ENCODE measurements at places on chromosomes 2 and 18.

DNA sequence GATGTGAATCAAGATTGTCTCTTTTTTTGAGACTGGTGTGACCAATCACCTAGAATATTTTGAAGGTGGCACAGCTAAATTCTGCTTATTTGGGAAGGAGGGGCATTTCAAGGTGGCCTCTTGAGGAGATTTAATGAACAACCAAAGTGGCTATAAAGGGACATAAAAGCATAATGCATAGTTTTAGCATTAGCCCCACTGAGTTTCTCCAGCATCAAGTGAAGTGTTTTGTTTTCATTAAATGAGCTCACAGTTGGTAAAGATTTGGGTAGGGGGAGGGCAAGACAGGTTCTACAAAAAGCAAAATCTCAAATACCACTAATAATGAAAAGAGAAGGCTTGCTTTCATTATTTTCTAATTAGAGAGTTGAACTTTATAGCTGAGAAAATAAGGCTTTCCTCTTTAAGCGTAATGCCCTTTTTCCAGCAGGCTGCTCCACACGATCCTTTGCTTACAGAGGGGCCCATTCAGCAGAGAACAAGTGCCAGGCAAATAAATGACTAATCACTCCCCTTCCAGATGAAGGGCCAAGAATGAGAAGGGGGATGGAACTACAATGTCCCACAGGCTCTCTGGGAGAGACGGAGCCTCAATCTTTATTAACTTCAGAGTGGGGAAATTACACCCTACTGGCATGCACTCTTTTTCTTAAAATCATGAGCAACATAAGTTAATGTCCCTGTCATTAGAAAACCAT lies 35.9 kb downstream of the LHCGR start:
- DNase-seq, result no peak

DNA sequence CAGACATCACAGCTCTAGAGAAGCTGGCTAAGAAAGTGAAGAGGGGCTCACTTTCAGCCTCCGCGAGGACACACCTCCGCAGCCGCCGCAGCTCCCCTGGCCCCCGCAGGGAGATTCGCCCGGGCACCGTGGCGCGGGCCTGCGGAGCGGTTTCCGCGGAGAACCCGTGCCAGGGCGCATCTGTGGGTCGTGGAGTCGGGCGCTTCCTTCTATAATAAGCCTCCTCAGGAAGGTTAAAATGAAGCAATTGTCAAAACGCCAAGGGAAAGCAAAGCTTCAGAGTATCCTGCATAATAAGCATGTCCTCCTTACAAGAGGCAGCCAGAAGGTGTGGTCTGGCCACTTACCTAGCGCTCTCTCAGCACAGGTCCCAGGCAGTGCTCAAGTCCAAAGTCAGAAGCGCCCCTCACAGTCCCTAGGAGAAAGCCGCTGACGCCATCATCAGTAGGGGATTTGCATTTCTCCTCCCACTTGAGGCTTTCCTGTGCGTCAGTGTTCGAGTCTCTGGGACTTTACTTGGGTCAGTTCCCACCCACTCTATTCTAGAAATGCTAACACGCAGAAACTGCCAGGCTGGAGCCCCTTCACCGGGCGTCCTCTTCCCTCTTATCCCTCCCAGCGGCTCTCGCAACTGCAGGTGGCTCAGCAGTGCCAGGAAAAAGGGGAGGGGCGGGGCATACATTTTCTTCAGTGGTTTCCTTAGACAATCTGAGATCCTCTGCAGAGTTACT lies at the start of gene STAT4:
Gene STAT4 (minus strand): TSS at position 395 of the 731 bp plus-strand sequence. CDS start 2,791 bp downstream, outside the sequence.
- DNase-seq, result peak; percentile 75

DNA sequence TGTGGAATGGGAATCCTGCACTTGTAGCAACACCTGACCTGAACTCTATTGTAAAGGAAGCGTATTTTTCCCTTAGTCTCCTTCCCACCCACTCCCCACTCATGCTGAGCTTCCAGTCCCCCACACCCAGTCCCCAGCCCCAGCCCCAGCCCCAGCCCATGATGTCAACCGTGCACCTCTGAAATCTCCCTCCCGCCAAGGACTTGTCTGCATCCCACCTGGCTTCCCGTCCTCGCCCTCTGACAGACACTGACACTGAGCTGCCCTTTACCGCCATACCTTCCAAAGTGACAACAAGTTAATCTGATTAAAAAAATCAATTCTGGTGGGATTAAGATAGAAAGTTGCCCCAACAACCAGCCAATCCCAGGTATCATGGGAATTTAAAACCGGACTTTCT lies 213.6 kb upstream of the CELF4 start:
- DNase-seq, result no peak

DNA sequence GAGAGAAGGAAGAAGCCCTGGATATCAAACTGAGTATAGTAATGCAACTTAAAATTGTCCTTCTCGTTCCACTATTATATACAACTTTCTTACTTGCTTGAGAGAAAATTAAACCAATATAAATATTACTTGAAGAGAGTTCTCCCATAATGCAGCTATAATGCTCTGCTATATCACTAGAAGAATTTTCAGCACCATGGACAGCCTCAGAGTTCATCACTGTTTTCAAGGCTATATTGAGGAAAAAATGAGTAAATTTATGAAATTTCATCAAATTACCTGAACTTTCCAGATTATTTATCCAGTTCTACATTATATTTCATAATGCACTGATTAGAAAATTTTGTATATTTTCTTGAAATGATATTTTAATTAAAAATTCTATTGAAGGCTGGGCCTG lies 1053.5 kb upstream of the FAM98A start:
- DNase-seq, result no peak

DNA sequence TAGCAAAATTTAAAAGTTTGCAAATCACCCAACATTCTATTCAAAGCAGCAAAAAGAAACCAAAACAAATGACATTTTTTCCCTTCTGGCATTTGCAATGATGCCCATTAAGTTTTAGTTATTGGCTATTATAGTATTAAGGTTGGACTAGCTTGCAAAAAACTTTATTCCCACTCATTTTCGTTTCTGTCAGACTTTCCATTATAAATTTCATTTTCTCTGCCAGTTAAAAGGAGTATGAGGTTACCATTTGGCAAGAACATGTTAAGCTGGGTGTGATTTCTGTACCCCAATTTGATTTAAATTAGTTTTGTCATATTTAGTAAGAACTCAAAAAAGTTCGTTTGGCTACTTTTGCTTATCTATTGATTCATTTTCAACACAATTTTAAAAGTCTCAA lies 187.9 kb downstream of the TCF4 start:
- DNase-seq, result no peak

- no peak for DNase-seq
Measured at GRCh38 chr18:26307161-26307773, 81.0 kb downstream of the TAF4B start.

GRCh38 chr2:190405070-190405469 lies 3.1 kb upstream of the MFSD6 start:
- DNase-seq, result no peak
